ENCODE measurements at places on chromosomes 3 and 15. TPM values are rescaled to one million over a fixed set of nuclear protein-coding genes. Genes with fewer than 3 reads are reported as not detected.

PP2D1 gene
- total RNA-seq: not detected

GASK1A gene
- total RNA-seq: 2.1 TPM

LRRC49 gene
- 20.2 TPM for total RNA-seq

ZKSCAN7 gene
- 21.0 TPM for total RNA-seq

- no peak overlapping the region for H3K4me3 ChIP-seq
- DNase-seq: no peak
- no peak overlapping the region for H3K27ac ChIP-seq
- peaks cover 6% of the 10 kb centered on the region for H3K4me1 ChIP-seq
- peaks cover 3% of the 10 kb centered on the region for H3K36me3 ChIP-seq
- H3K27me3 ChIP-seq: no peaks in the 10 kb centered on the region
These were observed 20.2 kb upstream of the GPX1 start for GRCh38 chr3:49378249-49378895.

DNA sequence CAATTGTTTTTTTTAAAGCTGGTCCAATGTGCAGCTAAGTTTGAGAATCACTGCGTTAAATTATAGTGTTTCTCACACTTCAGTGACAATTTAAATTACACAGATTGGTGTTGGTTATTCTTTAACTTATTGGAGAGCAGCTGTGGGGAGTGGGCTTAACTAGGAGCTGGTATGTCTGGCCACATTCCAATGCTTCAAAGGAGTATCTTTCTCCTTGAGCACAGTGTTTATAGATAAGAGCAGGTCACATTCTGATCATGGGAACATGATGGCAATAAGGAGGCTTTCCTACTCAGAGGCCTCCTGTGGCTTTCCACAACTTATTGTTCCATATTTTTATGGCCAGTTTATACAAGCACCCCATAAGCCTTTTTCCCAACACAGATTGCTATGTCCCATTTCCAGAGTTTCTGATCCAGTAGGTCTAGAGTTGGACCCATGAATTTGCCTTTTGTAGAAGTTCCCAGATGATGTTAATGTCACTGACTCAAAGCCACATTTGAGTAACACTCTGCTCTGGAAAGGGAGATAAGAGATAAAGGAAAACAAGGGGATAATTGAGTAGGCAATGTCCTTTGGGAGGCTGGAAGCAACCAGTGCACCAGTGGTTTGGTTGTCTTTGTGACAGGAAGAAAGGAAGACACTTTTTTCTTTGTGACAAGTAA is 33.0 kb upstream of the PLSCR4 start:
- H3K4me1 ChIP-seq: no peaks in the 10 kb centered on the region
- H3K4me3 ChIP-seq: no peak overlapping the region
- H3K27ac ChIP-seq: no peak overlapping the region
- DNase-seq: no peak

All from neural crest cell (in vitro differentiated cells).